Left renal pelvis (tissue), 4 donors: ENCODE measurements at places on chromosomes 11 and 22.
A peak's percentile ranks its signal among the peaks of the same experiment; 100 is the strongest.

GRCh38 chr11:130631119-130631518 lies 182.7 kb downstream of the ADAMTS15 start:
- no peak for DNase-seq

DNA sequence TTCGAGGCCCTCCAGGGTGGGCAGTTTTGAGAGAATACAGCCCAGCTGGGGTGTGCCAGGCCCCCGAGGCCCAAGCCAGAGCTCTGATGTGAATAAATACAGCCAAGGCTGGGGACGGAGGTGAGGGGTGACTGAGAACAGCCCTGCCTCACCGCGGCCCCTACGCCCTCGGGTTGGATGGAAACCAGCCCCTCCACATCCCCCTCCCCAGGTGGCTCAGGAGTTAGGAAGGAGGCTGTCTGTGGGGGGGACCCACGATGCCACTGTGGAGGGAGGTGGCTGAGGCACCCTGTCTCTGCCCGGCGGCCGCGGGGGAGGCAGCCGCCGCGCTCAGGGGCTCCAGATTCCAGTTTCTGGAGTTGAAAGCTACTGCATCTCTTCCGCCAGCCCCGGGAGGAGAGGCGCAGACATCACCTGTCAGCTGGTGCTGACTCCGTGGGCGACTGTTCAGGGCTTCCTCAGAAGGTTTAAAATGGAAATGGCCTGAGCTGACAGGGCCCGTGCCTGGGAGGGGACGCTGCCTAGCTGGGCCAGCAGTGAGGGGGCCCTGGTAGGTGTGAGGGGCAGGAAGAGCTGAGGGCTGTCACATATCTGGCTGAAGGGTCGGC lies 1.4 kb downstream of the FLRT1 start:
- no peak for DNase-seq

DNA sequence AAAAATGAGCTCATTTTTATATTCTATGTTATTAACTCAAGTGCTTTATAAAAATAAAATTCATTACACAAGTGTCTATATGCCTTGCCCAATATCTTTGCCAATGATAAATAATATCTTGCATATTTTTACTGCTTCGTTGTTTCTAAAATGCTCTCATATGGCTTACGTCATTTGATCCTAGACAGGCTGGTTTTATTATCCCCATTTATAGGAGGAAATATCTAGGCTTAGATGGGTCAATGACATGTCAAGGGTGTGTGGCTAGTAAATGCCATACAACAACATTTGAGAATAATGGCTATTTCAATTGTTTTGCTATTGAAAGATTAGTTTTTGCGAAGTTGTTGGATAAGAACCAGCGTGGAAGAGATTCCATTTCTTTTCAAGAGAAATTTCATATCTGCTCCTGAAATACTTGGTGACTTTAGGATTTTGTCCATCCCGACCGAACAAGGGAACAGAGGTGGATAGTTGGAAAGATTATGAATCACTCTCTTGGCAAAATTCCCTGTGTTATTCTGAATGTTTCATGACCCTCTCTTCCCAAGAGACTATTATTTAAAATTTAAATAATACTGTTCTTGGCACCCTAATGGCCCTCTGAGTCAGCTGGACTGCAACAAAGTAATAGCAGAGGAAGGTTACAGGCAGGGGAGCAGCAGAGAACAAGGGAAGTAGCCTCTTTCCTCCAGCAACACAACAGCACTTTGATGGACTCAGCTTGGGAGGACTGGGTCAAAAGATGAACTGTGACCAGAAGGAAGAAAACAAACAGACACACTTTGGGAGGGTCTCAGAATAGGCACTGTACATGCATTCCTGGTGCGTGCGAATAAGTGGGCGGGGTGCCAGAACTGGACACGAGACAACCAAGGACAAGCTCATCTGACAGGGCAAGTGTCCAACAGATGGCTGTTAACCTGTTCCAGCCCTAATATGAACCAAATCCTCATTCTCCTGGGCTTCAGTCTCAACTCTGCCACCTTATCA lies 94.5 kb downstream of the ME3 start:
- DNase-seq: no peak

GRCh38 chr11:3202305-3202704 lies 16.3 kb downstream of the MRGPRG start:
- no peak for DNase-seq

DNA sequence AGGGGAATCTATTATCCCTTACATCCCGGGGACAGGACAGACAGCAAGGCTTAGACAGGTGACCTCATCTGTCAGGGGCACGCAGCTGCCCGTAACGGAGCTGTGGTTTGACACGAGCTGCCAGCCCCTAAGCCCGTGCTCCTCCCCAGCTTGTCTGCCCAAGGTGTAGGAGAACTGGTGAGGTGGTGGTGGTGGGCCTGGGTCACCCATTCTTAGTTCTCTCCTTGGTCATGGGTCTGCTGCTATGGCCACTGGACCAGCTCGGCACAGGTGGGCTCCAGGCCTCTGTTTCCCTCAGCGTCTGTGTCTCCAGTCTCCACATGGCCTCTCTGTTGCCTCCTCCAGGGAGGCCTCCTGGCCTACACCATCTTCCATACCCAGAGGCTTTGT lies 5.4 kb downstream of the PARVG start:
- DNase-seq: no peak

GRCh38 chr22:25402160-25402500 lies 162.3 kb upstream of the GRK3 start:
- no peak for DNase-seq

DNA sequence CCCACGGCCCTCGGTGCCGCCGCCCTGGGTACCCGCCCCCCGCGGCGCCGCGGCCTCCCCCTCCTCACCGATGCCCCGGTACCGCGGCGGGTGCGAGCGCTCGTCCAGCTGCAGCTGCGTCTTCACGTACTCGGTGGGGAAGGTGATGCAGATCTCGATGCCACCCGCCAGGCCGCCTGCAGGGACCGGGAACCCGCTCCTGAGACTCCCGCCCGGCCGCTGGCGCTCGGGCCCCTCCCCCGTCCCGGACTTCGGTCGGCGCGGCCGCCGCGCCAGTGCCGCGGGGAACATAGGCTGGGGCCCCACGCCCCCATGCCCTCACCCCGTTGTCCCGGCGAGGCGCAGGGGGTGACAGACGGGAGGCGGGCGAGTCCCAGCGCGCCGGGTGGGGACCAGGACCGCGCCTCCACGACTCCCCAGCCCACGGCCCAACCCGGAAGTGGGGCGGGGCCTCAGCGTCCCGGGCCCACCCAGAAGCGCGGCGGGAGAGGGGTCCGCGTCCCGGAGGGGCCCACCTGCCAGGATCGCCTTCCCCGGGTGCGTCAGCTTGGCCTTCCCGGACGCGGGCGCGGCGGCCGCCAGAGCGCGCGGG lies 375 bp downstream of the SLC25A1 start:
- no peak for DNase-seq

GRCh38 chr11:2012440-2012839 lies 14.8 kb upstream of the H19 start:
- no peak for DNase-seq

DNA sequence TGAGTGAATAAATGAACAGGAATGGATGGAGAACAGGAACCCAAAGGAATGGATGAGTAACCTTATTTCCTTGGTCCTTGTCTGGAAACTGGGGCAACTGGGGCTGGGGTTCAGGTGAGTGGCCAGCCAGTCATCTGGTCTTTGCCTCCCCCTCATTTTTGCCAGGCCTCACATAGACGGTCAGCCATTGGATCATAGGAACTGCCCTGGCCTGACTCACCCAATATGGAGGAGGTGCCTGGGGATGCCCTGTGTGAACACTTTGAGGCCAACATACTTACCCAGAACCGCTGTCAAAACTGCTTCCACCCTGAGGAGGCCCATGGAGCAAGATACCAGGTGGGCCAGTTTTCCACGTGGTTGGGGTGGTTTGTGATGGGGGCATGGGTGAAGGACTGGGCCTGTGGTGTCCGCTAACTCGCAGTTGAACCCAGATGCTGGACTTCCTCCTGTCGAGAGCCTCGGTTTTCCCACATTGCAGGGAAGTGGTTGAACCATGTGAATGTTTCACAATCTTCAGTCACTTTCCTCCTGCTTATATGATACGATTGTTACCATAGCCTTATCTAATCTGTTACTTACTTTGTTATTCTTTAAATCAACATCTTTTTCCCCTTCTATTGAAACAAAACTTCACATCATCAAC lies 4.4 kb downstream of the TRIOBP start:
- no peak for DNase-seq

DNA sequence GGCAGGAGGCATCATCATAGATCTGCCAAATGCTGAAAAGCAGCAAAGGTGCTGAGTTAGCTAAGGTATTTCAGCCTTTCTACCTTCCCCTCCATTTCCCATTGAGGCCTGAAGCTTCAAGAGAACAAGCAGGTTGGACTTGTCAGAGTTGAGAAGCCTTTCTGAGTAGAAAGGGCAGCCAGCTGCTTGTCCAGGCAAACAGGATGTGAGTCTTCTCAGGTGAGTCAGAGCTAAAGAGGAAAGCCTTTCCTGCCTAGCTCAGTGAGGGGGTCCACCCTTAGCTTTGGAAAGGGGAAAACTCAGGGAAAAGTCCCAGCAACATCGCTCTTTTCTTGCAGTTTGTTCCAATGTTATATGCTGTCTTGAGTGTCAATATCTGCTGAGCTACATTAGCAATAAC lies 13.2 kb upstream of the MPZL2 start:
- DNase-seq: no peak

- no peak for DNase-seq
Observed at GRCh38 chr11:111463276-111463675, 48.9 kb downstream of the BTG4 start.

- DNase-seq: no peak
Observed at GRCh38 chr11:126683766-126684728, 316.5 kb downstream of the KIRREL3 start.

GRCh38 chr22:32005453-32005852 lies 37.6 kb upstream of the SLC5A1 start:
- no peak for DNase-seq

DNA sequence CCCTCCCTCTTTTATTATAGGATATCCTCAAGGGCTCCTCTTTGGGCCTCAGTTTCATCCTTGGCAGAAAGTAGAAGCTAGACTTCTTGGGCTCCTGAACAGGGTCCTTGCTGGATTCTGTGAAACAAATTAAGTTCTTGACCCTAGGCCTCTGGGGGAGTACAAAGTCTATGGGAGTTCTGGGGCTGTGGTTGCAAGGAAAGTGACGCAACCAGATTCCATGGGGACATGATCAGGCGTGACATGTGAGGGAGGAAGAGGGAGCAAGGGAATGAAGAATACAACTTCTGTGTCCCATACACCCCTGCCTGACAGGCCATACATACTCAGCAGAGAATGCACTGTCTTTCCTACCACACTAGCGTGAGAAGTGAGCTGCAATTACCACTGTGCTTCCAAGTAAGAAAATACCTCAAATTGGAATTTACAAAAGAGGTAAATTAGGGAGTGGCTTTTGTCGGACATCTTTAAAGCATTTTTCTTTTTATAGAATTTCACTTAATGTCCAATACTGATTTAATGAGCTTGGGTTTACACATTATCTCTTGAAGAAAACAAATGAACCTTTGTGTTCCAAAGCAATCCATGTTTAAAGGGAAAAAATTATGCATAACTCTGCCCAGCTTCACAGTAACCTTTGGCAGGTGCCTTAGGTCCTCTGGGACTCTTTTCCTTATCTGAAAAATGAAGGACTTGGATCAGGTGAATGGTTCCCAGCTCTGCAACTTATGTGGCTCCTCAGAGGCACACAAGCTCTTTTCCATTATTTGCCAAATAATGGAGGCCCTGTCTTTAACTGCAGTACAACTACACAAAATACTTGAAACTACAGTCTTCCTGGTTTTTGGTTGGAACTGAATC lies 38.9 kb downstream of the LIMK2 start:
- no peak for DNase-seq

GRCh38 chr11:61579676-61580270 lies 1.1 kb downstream of the SYT7 start:
- DNase-seq: no peak

DNA sequence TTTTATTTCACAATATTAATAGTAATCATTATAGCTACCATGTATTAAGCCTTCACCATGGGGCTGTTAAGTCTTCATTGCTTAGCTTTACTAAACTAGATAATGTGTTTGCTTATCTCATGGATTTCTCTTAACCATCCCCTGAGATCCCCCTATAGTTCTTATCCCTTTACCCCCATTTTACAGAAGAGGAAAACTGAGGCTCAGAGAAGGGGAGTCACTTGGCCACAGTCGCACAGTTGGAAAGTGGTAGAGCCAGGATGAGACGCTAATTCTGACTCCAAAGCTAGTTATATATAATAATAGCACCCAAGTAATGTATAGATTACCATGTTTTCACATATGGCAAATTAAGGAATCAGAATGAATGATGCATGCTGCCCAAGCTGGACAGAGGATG lies 9.7 kb upstream of the TFIP11 start:
- DNase-seq: no peak

DNA sequence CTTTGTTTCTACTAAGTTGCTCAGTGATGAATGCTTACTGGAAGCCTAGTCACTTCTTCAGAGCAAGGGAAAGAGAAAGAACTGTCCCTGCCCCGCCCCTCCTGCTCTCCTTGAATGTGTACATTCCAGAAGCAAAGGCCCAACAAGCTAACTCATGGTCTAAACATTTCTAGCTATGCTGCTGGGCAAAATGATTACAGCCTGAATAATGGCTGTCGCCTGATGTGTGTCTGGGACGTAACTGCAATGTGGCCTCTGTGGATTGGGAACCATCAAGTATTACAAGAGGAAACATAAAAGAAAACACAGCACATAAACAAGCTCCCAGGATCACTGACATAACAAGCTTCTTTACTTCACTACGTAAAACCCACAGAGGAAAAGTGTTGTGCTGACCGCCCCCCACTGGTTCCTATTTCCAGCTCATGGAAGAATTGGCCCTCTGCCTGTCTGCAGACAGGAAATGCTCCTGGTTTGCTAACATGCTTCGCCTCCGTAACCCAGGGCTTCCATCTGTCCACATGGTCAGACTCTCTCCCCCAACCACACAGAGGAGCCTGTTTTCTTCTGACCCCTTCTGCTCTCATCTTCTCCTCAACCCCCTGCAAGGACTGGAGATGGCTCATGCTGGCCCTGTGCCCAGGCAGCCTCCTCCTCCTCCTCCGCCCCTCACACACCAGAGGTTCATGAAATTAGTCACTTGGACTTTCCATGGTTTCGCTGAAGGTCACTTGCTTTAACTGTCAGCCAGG lies 187.2 kb downstream of the MAML2 start:
- DNase-seq: peak; percentile 75

DNA sequence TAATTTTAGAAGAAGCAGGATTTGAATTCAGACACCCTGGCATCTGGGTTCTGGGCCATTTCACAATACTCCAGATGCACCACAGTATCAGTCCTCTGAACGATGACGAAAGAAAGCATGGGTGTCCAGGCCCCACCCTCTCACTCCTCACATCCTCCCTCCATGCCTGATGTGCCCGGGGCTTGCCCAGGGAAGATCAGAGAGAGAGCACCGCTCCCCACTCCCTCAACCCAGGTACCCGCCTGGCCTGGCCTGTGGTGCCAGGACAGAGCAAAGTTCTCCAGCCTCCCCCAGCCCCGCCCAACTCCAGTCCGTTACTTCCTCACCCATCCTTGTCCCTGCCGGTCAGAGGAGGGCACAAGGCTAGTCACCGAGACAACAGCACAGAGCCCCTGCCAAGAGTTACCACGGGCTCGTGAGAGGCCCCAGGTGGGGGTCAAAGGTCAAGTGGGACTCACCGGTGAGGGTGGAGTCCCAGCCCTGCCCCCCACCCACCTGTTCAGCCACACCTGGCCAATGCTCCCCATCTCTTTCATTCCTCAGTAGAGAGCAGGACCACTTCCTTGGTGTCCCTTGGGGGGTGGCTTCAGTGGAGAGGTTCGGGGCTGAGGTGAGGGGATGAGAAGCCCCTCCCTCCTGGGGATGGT lies 8.1 kb downstream of the BCL9L start:
- DNase-seq: no peak
